CD4-positive, alpha-beta memory T cell (primary cell): ENCODE measurements at places on chromosomes 6 and 20.

DNA sequence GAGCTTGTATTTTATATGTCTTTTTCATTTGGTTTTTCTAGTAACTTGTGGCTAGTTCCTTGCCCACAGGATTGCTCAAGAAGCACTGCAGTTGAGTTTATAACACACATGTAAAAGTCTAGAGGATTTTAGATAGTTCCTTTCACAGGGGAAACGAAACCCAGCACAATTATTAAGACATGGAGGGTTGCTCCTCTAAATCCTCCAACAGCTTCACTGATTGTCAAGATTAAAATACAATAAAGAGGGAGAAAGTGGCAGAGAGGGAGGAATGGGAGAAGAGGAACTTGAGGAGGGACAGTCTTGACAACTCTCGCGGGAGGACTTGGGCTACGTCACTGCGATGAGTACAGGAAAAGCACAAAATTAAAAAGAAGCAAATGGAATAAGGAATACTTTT, 9.7 kb upstream of the TBC1D7 start:
- DNase-seq, result no peak

DNA sequence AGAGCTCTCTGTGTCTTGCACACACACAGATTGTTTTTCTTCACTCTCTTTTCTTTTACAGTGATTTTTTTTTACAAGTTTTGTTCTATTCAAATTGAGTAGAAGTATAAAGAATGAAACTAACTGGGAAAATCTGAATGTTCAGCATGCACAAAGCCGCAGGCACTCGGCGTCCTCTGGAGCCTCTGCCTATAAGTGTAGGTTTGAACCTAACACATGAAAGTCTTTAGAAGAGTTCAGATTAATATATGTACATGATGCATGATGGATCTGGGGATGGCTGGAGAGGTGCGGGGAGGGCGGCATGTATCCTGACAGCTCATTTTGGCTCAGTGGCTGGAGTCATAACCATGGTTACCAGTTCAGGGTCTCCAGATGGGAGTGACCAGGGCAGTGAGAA, 301.1 kb upstream of the CDH4 start:
- no peak for DNase-seq

- DNase-seq, result no peak
Measured at GRCh38 chr6:38034274-38034914, 214.9 kb downstream of the ZFAND3 start.

- no peak for DNase-seq
Measured at GRCh38 chr20:42790111-42790510, 399.6 kb downstream of the PTPRT start.

- no peak for DNase-seq
Measured at GRCh38 chr6:169266746-169267591, 13.3 kb upstream of the THBS2 start.

- DNase-seq, result no peak
Measured at GRCh38 chr6:120077489-120077888, 727.9 kb upstream of the MAN1A1 start.

DNA sequence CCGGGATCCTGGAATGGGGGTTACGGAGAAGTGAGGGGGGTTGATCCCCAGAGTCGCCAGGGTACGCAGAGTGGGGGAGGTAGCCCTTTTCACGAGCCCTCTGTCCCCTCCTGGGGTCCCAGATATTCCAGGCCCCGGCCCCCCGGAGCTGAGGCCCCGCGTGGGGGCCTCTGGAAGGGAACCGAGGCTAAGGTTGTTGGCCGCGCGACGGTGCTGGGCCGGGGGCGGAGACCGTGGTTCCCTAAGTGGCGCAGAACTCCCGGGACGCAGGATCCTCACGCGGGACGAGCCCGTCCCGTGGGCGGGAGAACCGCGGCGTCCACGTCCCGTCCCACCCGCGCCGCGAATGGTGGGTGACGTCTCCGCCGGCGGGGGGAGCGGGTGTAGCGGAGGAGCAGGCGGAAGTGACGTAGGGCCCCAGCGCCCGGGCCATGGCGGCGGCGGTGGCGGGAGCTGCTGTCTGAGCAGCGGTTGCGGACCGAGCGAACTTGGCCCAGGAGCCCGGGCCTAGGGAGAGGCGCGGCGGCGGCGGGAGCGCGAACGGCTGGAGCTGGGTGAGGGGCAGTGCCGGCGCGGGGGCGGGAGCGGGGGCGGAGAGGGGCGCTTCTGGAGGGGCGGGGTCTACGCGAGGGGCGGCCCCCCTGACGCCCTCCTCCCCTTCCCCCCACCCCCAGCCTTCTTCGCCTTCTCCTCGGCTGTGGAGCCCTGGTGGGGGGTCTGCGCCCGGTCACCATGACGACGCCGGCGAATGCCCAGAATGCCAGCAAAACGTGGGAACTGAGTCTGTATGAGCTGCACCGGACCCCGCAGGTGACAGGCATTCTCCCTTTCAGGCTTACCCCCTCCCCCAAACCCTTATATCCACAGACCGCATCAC, at the start of gene RING1:
Gene RING1, plus strand, starts transcription at position 410 of the 877 bp plus-strand sequence. Its CDS starts 323 bp downstream, at position 733.
- peak; percentile 87 for DNase-seq

GRCh38 chr20:25090492-25091429, 8.8 kb upstream of the VSX1 start:
- DNase-seq, result peak; percentile 82
